Hematopoietic multipotent progenitor cell treated with erythropoietin and hydrocortisone succinate and interleukin-3 and kit ligand, for 15 days (in vitro differentiated cells): ENCODE measurements at places on chromosomes 6 and 20.

DNA sequence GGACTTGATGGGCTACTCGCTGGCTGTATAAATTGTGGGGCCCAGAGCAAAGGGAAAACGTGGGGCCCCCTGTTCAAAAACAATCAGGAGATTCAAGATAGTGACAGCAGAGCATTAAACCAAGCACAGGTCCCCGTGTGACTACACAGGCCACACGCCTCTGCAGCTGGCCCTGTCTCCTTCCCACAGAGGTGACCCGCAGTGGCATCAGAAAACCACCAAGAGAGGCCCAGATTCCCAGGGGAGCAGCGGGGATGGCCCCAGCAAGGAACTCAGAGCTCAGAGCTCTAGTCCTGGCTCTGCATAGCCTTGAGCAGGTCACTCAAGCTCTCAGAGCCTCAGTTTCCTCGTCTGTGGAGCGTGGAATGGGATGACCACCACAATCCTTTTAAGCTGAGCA lies 57.6 kb downstream of the CPNE5 start:
- no peak for DNase-seq

- no peak for DNase-seq
Measured at GRCh38 chr20:50798650-50799049, 3.8 kb downstream of the BCAS4 start.

DNA sequence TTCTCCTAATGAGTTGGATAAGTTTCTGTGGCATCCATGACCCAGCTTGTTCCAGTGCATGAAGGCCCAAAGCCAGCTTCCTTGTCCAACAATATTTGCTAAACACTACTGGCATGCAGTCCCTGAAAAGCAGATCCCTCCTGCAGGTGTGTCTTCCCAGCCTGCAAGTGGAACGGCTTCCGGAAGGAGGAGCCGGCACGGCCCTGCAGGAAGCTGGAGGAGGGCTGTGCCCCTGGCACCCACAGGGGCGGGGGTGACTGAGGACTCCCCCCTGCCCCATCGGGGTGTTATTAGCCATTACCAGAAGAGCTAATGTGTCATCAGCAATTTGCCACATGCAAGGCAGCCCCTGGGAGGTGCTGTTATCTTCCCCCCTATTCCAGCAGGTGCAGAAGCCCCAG lies 27.4 kb downstream of the NPEPL1 start:
- no peak for DNase-seq

- DNase-seq, result no peak
Measured at GRCh38 chr6:18207949-18208348, 52.7 kb downstream of the KDM1B start.

DNA sequence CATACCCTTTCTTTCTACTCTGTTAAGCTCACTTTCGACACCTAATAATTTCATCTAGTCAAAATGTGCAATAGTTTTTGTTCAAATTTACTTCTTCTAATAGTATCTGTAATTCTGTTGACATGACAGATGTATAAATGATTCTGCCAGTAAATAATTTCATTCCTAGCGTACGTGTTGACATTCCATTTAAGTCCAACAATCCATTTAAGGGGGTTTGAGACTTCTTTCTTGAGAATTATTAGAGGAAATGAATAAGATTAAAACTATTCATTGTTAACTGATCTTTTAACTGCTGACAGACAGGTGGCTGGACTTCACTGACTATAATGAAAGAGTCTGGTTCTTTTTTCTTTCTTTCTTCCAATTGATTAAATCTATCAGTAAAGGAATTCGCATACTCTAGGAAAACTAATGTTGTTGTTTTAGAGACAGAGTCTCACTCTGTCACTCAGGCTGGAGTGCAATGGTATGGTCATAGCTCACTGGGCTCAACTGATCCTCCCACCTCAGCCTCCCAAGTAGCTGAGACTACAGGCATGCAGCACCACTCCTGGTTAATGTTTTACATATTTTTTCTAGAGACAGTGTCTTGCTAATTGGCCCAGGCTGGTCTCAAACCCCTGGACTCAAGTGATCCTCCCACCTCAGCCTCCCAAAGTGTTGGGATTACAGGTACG lies 55.9 kb downstream of the MAP3K5 start:
- no peak for DNase-seq
